ENCODE measurements at places on chromosomes 6 and 20. TPM values are rescaled to one million over a fixed set of nuclear protein-coding genes. Genes with fewer than 3 reads are reported as not detected.
A peak's percentile ranks its signal among the peaks of the same experiment; 100 is the strongest.

GRCh38 chr6:133995296-133995695 lies 42.3 kb downstream of the TBPL1 start:
- DNase-seq = no peak

DNA sequence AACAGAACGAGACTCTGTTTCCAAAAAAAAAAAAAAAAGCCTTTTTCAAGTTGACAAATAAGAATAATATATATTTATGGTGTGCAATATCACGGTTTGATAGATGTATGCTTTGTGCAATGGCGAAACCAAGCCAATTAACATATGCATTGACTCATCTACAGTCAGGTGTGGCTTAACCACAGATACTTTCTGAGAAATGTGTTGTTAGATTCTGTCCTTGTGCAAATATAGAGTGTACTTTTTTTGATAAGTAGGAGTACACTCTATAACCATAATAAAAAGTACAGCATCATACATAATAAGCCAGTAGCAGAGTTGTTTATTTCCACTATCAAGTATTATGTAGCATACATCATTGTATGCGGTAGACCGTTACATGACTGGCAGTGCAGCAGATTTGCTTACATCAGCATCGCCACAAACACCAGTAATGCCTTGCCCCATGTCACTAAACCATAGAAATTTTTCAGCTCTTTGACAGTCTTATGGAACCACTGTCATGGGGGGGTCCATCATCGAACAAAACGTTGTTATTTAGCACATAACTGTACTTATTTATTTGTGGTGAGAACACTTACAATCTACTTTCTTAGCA lies 59.2 kb downstream of the TMEM170B start:
- no peak for DNase-seq

DNA sequence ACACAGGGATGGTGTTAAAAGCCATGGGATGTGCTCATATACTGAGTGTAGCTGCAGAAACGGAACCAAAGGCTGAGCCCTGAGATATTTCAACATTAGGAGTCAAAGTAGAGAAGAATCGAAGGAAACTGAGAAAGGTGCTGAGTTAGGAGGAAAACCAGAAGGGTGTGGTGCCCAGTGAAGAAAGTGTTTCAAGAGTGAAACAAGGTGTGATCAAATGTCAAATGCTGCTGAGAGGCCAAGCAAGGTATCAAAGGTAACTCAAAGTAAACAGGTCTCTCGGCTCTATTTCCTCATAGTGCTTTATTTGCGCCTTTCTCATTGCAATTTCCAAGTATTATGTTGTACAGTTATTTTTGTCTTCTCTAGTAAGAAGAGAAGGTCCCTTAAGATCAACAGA lies 94.1 kb downstream of the PRDM1 start:
- no peak for DNase-seq

- no peak for DNase-seq
These were observed 268.9 kb upstream of the HSF2 start for GRCh38 chr6:122130518-122130917.

DNA sequence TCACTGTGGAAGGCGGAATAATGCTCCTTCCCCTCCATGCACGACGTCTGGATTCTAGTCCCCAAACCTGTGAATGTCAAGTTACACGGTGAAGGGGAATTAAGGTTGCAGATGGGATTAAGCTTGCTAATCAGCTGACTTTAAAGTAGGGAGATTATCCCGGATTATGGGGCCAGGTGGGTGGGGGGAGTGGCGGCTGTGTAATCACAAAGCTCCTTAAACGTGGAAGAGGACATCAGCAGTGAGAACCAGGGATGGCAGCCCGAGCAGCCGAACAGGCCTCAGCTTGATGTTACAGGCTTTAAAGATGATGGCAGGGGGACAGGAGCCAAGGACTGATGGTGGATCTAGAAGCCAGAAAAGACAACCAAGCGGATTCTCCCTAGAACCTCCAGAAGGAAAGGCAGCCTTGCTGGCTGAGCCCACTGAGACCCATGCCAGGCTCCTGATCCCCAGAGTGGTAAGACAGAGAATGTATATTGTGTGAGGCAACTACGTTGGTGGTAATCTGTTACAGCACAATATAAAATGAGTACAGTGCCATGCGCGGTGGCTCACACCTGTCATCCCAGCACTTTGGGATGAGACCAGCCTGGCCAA lies 117.5 kb downstream of the SCML4 start:
- no peak for DNase-seq

GRCh38 chr6:99602520-99603420 lies 3.9 kb upstream of the PRDM13 start:
- DNase-seq = peak; percentile 79

- no peak for DNase-seq
These were observed 86.9 kb downstream of the PHACTR1 start for GRCh38 chr6:12803486-12803885.

- no peak for DNase-seq
These were observed 217.7 kb downstream of the OR2B2 start for GRCh38 chr6:27694547-27694874.

GRCh38 chr6:113464960-113465359 lies 392.2 kb upstream of the MARCKS start:
- DNase-seq = no peak

GRCh38 chr20:24610341-24611115 lies 141.1 kb downstream of the SYNDIG1 start:
- DNase-seq = no peak

- no peak for DNase-seq
These were observed 76.7 kb downstream of the RIN2 start for GRCh38 chr20:19834783-19835182.

GRCh38 chr6:150624191-150624590 lies 24.5 kb downstream of the PLEKHG1 start:
- no peak for DNase-seq

- DNase-seq = no peak
These were observed 775.1 kb upstream of the NRSN1 start for GRCh38 chr6:23350752-23351453.

- DNase-seq = no peak
These were observed 46.2 kb upstream of the RNGTT start for GRCh38 chr6:89009624-89010059.

GRCh38 chr6:89360415-89360999 lies 8.0 kb upstream of the UBE2J1 start:
- DNase-seq = no peak

DNA sequence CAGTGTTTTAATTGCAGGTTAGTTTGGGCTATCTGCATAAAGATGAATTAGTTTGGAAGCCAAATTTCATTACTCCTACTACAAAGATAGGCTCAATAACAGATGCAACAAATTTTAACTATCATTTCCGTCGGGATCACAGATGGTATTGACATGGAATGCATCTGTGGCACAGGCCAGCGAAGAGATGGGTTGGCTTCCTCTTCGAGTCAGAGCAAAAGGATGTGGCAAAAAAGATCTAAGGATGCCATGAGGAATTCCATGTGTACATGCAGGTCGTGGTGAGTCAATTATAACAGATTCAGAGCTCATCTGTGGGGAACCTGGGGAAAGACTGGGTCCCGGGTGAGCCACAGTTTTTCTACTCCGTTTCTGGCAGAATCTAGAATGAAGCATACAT lies 83.0 kb upstream of the CITED2 start:
- no peak for DNase-seq

- no peak for DNase-seq
These were observed 13.9 kb downstream of the KCNK15 start for GRCh38 chr20:44759595-44759994.

- no peak for DNase-seq
These were observed 199.2 kb downstream of the ALDH8A1 start for GRCh38 chr6:134750669-134751068.

GRCh38 chr6:79814940-79815339 lies 132.4 kb downstream of the ELOVL4 start:
- DNase-seq = no peak

GRCh38 chr6:42898891-42899361 lies 16.9 kb upstream of the PTCRA start:
- peak; percentile 46 for DNase-seq

DNA sequence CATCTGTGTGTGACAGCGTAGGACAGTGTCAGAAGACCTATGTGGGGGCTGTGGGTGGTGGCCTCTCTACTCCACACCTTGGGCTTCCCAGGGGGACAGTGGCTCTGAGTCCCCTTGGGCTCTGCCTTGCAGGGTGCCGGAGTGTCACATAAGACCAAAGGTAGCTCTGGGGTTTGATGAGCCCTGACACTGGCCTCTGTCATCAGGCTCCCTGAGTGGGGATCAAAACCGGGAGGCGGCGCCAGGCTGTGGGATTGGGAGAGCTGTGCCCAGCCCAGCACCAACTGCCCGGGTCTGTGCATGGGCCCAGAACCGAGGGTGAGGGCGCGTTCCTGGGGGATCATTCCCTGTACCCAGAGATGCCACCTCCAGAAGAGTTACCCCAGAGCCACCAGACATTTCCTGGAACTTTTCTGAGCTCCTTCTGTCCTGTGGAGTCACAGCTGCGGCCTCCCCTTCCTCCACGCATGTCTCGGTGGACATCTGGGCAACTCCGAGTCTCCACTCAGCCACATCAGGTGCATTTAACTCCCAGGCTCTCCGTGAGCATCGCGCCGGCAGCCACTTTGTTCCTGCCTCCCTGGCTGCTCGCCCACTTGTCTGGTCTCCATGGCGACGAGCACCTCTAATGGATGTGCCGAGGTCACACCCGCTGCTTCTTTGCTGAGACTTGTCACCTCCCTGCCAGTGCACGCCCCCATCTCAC lies 94.7 kb downstream of the TMEM242 start:
- DNase-seq = no peak

DNA sequence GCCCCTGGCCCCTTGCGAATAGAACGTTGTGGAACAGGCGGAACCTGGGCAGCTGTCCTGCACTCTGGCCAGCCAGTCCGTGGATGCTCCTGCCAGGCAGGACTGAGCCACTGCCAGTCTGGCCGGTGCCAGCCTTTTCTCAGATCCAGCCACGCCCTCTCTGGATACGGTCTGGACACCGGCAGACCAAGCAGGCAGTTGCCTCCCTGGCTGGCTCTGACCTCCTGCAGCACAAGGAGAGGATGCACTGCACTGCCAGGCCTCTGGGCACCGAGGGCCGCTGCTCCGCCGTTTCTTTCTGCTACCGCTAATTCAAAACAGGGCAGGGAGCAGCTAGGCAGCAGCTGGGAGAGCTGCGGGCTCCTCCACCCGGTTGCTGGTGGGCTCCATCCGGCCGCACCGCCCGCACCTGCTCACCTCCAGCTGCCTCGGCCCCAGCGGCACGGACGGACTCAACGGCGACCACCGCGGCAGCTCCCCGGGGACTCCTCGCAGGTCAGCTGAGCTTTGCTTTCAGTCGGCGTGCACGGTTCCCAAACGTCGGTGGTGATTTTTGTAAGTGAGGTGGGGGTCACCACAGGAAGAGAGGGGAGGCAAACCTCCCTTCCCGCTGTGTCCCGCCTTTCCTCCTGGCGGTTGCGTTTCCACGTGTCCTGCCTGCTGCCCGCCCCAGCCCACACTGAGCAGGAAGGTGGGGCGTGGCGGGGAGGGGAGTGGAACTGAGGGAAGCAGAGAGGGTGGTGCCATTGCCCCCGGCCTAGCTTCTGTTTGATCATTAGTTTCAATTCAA lies 30.3 kb upstream of the AFDN start:
- DNase-seq = peak; percentile 78

GRCh38 chr6:10397756-10398445 lies 17.0 kb downstream of the TFAP2A start:
- no peak for DNase-seq

DNA sequence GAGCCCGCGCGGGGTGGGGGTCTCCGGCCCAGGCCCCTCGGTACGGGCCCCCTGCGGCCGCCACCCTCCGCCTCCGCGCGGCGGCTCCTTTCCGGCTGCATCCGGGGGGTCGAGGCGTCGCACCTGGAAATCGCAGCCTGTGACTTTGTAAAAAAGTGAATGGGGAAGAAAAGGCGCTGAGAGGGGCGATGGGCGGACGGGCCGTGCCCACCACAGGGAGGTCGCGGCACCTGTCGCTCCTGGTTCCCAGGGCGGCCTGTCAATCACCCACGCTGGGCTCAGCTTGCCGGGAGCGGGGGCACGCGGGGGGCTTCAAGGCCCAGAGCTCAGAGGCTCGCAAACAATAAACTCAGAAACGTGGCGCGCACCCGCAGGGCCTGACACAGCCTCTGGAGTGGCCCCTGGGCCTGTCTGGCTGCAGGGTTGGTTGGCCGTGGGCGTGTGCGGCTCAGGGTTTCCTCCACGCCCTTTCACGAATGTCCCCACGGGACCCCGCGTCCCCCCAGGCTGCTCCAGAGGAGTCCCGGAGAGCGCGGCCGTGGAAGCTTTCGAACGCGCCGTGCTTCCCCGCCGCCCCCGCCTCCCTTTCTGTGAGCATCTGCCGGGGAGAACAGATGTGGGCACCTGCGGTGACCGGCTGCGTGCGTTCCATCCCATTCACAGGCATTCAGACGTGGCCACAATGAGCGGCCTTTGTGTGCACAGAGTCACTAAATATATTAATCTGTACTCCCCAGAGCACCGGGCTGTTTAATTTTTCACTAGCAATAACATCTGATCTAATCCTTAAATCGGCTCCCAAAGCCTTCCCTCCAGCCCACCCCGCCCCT lies 6.1 kb upstream of the DLL1 start:
- no peak for DNase-seq

- DNase-seq = no peak
These were observed 72.0 kb upstream of the SCGN start for GRCh38 chr6:25579902-25580495.

- no peak for DNase-seq
These were observed 85.8 kb downstream of the PLCG1 start for GRCh38 chr20:41223112-41223511.

GRCh38 chr6:96814625-96815024 lies 22.7 kb downstream of the GPR63 start:
- no peak for DNase-seq

- DNase-seq = no peak
These were observed 49.4 kb downstream of the PSMG4 start for GRCh38 chr6:3308106-3308505.

GRCh38 chr6:112524071-112524470 lies 176.9 kb downstream of the RFPL4B start:
- DNase-seq = no peak

- DNase-seq = no peak
These were observed 34.2 kb downstream of the ZNF391 start for GRCh38 chr6:27422651-27423332.

GRCh38 chr20:1287787-1288569 lies 21.9 kb downstream of the SNPH start:
- no peak for DNase-seq

DNA sequence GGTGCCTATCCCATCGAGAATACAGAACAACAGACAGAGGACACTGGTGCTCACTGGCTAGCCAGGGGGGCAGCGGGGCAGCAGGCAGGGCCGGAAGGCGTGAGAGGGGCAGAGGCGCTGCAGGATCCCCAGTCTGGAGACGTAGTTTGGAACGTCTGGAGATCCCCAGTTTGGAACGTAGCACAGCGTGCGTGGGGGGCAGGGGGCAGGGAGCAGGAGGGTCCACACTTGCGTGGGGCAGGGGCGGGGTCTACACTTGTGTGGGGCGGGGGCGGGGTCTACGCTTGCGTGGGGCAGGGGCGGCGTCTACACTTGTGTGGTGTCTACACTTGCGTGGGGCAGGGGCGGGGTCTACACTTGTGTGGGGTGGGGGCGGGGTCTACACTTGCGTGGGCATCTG lies 107.2 kb downstream of the DACT2 start:
- no peak for DNase-seq

Gene MUC22
- not detected for polyA plus RNA-seq

Gene CCN6
- 0.32 TPM for polyA plus RNA-seq

Gene OR2H1
- polyA plus RNA-seq = not detected

Gene ZBTB46
- polyA plus RNA-seq = 9.5 TPM

Gene POU5F1
- 2.0 TPM for polyA plus RNA-seq

Gene ZNF341
- 4.3 TPM for polyA plus RNA-seq

Gene SIRPB2
- polyA plus RNA-seq = 2.0 TPM

Gene SYNDIG1
- polyA plus RNA-seq = 7.8 TPM

All from left lung (tissue), 14 donors.